CD4-positive, alpha-beta T cell treated with Interleukin-4 for 1 hour (primary cell): ENCODE measurements at places on chromosomes 12 and 14.
A peak's percentile ranks its signal among the peaks of the same experiment; 100 is the strongest.

DNA sequence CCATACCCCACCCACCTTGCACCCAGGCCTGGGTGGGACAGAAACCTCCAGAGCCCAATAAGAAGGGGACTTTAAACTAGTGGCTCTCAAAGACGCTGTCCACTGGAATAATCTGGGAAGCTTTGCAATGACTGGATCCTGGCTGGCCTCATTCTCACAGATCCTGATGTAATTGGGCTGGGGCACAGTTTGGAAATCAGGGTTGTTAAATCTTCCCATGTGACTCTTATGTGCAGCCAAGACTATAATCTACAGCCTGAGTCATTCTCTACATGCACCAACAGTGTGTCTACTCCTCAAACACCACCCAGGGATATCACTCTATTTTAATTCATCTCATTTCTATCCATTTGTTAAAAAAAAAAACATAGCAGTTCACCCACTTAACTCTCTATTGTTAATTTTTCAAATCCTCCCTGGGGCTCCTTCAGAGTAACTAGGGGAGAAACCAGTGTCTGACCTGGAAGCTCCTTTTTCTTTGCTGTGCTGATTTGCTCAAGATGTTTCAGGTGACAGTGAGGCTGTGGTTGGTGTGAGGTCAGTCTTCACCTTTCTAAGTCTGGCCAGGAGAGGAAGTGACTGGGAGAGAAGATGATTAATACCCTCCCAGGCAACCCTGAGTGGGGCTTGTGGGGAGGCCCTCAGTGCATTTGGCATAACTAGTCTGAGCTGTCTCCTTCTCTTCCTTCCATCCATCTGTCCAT is 211.6 kb upstream of the SFSWAP start:
- no peak for DNase-seq

- DNase-seq = no peak
Measured at GRCh38 chr12:89597210-89597609, 71.4 kb upstream of the POC1B start.

DNA sequence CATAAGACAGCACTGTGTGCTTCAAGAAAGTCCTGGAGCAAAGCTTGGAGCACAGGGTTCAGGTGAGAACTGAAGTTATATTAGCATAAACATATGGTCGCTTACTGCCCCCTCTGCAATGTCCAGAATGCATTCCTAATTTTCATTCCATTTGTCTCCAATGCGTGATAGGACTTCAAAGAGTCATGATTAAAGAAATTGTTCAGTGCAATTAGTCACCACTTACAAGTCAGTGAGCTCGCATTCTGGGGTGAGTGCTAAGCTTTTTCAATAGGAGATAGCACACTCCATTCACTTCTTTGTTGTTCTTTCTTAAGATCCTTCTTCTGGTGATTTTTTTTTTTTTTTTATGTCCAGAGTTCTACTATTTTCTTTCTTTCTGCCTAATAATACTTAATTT is 398.4 kb downstream of the SYT1 start:
- DNase-seq = no peak

DNA sequence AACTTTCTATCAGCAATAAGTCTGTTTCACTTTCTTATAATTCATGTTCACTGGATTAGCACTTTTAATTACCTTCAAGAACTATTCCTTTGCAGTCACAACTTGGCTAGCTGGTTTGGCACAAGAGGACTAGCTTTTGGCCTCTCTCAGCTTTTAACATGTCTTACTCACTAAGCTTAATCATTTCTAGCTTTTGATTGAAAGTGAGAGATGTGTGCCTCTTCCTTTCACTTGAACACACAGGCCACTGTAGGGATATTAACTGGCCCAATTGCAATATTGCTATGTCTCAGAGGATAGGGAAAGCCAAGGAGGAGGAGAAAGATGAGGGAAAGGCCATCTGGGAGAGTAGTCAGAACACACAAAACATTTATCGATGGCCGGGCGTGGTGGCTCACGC is 92.7 kb downstream of the PRICKLE1 start:
- DNase-seq = no peak

DNA sequence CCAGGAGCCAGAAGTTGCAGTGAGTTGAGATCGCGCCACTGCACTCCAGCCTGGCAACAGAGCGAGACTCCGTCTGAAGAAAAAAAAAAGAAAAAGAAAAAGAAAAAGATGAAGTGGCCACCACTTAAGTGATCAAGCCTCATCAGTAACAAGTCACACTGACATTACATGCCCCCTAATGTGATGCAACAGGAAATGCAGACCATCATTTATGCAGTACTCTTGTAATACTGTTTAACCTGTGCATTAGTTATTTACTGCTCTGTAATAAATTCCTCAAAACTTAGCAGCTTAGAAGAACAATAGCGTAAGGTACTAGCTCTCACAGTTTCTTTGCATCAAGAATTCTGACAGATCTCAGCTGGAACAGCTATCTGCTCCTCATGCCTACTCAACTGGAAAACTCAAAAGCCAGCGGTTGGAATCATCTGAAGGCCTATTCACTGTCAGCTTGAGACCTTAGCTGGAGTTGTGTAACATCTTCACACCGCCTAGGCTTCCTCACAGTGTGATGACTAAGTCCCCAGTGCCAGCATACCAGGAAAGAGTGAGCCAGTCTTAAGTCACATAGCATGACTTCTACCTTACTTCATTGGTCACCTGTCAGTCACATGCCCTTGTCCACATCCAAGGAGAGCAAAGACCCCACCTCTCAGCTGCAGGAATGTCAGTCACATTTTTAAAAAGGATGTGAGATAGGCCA is 31.5 kb downstream of the EPS8 start:
- DNase-seq = no peak

DNA sequence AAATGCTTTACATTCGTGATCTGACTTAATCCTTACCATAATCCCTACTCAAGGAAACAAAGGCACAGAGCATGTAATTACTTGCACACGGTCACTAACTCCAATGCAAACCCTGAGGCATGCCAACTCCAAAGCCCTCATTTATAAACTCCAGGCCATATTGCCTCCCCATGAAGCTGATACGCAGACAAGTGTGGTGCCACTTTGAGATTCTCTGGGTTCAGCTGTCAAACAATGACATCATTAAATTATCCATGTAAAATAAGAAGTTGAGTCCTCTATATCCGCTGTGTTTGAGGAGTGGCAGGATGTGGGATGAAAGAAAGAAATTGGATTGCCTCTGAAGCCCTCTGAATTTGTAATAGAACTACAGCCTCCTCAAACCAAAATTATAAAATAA is 62.8 kb downstream of the ANO4 start:
- DNase-seq = no peak

DNA sequence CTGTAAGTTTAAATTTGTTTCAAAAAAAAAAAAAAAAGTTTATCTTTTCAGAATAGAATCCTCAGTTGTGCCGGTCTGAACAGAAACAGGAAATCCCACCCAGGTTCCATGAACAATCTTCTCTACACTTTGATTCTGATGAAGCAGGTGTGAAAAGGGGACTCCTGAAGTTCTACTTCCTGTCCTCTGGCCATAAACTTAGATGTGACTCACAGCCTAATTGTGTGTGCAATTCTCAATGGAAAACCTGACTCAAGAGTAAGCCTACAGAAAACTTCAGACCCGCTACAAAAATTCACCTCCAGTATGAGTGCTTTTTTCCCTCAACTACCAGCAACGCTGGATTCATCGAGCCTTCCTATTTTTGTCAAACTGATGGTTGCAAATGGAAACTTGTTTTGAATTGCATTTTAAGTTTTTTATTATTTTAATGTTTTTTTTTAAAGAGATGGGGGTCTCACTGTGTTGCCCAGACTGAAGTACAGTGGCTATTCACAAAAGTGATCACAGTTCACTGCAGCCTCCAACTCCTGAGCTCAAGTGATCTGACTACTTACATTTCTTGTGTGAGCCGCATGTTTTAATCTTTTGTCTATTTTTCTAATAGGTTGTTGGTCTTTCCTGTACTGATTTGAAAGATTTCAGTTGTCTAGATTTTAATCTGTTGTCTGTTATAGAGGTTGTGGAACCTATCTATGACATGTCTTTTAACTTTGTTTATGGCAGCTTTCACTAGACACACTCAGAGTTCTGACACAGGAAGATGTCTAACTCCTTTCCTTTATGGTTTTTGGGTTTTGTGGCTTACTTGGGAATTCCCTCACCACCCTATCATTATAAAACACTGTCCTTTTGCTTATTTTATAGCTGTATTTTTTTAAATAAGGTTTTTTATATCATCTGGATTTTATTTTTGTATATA is 37.6 kb downstream of the ATG14 start:
- no peak for DNase-seq

GRCh38 chr12:18700271-18700670 is 37.5 kb downstream of the PLCZ1 start:
- DNase-seq = no peak

DNA sequence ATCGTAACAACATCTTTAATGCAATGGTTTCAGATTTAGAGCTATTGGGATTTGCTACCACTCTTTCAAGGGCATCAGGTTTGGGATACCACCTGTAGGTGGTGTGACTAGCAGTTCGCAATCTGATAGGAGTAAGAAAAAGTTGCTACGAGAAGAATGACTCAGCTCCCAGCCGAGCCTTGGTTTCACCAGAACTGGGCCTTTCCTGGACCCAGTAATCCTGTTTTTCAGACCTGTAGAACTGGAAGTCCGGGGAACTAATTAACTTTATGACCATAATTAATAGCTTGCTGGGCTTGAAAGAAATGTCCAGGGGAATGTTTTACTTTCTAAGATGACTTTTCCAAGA is 770 bp downstream of the ABHD4 start:
- DNase-seq = peak; percentile 31

GRCh38 chr12:106287364-106287763 is 15.2 kb upstream of the TCP11L2 start:
- DNase-seq = no peak

DNA sequence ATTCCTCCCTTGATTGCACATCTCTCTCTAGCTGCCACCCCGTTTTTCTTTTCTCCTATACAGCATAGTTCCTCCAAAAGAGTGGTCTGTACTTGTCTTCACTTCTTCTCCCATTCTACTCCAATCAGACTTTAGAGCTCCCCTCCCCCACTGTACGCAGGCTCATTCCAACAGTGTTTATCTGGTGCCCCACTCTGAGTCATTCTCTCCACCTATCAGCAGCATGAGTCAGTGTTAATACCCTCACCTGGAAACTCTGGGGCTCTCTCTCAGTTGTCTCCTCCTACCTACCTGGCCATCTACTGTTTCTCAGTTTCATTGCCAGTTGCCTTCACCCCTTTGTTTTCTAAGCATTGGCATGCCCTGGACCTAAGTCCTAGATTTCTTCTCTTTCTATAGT is 175.1 kb upstream of the ARHGAP5 start:
- DNase-seq = no peak

GRCh38 chr14:57865403-57866198 is at the start of gene SLC35F4:
TSS of gene SLC35F4 (minus strand) at chr14:57866092.
- no peak for DNase-seq

DNA sequence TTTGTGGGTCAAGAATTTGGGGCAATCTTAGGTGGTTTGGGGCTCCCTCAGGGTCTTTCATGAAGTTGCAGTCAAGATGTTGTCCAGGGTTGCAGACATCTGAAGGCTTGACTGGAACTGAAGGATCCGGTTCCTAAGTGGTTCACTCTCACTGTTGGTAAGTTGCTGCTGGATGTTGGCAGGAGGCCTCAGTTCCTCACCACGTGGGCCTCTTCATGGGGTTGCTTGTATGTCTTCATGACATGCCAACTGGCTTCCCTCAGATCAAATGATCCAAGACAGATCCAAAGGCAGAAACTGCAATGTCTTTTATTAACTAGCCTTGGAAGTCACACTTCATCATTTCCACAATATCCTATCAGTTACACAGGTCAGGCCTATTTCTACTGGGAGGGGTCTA is 49.2 kb downstream of the ARF6 start:
- DNase-seq = no peak

DNA sequence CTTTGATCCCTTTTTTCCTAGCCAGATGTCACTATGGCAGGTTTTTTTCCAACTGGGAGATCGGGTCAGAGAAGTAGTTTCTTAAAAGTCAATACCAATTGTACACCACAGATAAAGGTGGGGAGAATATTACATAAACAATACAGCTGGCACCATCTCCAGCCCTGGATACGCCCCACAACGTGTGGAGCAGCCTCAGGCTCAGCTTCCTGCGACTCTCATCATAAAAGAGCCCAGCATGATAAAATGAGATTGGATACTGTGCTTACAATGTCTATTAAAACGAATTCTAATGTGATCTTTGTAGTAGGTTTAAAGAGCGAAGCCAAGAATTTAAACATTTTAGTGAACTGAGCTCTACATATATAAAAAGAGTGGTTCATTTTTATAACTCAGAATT is 21.5 kb downstream of the EFCAB11 start:
- no peak for DNase-seq
